ENCODE measurements at places on chromosomes 11 and 22.

DNA sequence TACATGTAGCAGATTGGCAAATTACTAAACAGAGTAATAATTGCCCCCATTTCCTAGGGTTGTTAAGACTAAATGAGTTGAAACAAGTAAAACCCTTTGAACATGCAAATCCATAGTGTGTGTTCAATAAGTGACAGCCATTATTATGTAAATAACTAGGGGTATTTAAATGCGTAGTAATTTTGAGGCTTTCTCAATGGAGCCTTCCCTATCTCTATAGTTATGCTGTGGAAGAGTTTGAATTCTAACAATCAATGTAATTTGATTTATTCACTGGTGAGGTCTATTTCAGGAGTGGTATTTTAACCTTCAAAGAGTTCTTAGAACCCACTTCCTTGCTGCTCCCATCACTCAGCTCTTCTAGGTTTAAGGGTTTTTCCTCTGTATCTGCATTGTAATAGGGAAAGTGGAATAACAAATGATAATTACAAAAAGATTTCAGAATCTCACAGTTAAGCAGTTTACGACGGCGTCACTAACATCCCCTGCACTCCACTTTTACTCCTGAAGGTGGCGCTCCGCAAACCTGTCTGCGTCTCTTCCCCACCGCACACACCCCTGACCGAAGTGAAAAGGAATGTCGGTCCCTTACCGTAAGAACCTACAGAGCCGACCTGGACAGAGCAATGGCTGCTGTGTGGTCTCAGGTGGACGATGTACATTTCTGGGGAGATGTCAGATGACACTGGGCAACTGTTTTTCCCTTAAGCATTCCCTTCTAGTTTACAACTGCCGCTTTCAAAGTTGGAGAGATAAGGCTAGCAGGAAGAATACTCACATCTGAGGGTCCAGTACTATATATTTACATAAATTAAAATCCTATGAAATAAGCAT is 80.8 kb downstream of the ZC3H12C start:
- no peak for DNase-seq

- no peak for DNase-seq
These were observed 14.3 kb upstream of the EFCAB6 start for GRCh38 chr22:43826142-43827002.

GRCh38 chr22:22348127-22348814 is 103.7 kb downstream of the VPREB1 start:
- no peak for DNase-seq

DNA sequence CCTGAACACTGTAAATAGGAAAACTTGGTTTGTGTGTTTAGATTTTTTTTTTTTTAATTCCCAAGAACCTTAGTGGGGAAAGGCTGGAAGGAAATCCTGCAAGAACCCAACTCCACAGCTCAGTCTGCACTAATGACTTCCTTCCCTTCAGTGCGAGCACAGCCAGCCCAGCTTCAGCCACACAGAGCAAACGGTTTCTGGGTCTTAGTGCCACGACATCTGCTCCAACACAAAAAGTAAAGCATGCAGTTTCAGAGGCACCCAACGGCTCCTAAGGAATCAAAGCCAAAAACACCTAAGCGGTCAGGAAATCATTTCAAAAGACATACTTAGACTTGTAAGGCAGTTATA is 236.1 kb downstream of the TTC28 start:
- DNase-seq: no peak

DNA sequence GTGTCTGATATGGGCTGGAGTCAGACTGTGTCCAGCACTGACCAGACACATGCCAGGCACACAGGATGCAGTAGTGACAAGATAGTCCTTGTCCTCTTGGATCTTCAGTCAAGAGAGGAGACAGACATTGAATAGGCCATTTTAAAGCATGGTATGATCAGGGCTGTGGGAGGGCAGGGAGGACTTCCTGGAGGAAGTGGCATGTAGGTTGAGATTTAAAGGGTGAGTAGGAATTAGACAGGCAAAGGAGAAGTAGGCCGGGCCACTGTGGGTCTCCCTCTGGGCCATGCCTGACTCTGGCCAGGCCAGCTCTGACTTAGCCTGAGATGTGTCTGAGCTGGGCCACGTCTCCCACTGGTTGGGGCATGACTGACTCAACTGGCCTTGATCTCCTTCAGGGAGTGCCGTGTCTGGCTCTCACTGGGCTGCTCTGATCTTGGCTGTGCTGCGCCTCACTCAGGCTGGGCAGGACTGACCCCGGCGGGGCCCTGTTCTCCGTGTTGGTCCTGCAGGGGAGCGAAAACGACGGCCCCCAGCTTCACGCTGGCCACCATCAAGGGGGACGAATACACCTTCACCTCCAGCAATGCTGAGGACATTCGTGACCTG is 71.2 kb downstream of the MYO7A start:
- no peak for DNase-seq

GRCh38 chr11:77322506-77322905 is 21.0 kb upstream of the GDPD4 start:
- no peak for DNase-seq

- no peak for DNase-seq
These were observed 1.1 kb downstream of the ATL3 start for GRCh38 chr11:63670096-63670432.

GRCh38 chr11:8690374-8691342 is 8.1 kb downstream of the RPL27A start:
- no peak for DNase-seq

DNA sequence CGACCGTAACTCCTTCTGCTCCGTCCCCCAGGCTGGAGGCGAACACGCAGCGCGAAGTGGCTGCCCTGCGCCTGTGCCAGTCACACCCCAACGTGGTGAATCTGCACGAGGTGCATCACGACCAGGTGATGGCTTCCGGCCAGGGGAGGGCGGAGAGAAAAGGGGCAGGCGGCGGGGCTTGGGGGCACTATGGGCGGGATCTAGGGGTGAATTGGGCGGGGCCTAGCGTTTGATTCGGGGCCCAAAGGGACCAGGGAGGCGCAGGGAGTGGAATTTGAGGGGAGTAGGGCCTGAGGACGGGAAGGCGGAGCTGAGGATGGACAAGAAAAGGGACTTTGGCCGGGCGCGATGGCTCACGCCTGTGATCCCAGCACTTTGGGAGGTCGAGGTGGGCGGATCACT is 9.7 kb downstream of the RPS6KA4 start:
- no peak for DNase-seq

DNA sequence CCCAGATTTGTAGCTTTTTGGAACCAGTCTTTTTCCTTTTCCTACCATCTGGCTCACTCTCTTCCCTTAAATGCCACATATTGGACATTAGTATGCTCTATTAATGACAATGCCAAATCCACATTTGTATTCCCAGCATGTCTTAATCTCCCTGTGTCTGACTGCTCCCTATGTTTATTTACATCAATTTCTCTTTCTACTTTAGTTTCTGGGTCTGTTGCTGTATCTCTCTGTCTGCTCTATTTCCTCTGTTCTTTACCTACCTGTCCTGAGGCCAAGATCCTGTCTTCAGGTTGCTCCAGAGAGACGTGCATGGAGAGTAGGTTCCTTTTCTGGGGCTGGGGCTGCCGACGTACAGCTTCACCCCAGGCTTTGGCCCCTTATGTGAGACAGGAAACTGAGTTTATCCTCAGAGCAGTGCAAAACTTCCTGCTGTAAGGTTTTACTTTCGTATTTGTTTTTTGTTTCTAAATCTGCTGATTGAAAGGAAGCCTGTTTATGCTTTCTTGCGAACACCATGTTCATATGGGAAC is 25.6 kb downstream of the OR2AG2 start:
- no peak for DNase-seq

DNA sequence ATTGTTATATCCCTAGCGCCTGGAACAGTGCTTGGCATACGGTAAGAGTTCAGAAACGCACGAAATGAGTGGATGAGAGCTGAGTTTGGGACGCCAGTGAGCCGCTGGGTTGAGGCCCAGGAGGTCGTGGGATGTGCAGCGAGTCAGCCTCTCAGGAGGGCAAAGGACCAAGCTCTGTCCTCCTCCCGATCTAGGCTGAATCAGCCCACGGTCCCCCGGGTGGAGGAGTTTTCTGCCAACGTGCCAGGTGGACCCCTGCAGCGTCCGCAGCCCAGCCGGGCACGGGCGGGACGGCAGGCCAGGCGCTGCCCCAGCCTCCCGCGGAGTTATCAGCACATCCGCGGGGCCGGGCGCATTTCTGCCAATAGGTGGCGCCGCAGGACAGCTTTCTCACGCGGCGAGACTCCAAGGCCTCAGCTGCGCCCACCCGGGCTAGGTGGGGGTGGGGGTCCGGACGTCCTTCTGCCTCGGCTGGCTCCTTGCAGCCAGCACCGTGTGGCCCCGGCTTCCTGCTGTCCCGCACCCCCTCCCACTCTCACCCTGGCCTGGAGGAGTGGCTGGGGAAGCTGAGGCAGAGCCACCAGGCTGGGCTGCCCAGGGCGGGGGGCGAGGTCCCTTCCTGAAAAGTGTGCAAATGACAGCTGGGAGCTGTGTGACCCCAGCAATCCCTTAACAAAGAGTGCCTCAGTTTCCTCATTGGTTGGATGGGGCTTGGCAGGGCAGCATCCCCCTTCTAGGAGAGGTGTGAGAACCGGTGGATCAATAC is 2.2 kb upstream of the RPS19BP1 start:
- no peak for DNase-seq

DNA sequence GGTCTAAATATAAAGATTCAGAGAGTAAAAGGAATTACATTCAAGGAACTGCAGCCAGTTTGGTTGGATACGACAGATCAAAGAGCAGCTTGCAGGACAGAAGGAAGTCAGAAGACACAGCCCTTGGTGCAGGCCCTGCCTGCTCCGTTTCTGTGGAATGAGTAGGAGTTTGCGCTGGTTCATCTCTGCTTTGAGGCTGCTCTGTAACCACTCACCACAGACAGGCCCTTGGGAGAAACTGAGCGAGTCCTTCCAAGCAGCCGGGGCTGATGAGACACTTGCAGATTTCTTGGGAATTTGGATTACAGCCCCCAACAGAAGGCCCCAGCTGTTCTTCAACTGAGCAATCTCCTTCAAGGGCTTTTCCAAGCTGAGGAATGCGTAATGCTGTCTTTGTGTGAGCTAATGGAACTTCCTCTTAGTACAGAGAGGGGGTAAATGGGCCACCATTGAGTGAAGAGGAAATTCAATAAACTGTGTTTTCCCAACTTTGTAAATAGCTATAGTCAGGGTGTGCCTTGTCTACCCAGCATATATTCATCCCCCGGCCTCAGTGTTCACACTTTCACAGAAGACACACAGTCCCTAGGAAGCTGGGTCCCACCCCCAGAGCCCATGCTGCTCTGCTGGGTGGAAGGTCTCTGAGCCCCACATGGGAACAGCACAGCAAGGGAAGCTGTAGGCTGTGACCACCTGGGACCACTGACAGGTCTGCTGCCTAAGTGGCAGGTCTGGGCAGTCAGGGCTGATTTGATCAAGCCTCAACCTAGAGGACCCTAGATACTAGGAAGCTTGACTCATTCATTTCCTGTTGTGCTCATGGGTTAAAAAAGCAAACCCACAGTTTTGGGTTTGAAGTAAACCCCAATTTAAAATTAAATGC is 16.6 kb downstream of the IL10RA start:
- no peak for DNase-seq

DNA sequence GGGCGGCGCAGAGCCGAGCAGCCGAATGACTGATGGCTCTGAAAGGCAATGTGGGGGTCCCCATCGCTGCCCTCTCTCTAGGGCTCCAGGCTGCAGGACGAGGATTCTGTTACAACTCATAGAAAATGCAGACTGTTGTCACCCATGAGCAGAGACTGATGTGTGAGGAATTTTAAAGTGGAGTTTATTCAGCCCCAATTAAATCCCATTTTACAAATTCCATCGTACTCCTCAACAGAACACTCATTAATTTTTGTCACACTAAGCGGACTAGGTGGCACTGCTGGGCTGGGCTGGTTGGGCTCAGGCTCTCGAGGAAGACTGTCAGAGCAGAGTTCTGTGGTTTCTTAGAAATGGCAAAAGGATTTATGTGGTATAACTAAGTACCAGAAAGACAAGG is 102.6 kb upstream of the SPON1 start:
- DNase-seq: no peak

DNA sequence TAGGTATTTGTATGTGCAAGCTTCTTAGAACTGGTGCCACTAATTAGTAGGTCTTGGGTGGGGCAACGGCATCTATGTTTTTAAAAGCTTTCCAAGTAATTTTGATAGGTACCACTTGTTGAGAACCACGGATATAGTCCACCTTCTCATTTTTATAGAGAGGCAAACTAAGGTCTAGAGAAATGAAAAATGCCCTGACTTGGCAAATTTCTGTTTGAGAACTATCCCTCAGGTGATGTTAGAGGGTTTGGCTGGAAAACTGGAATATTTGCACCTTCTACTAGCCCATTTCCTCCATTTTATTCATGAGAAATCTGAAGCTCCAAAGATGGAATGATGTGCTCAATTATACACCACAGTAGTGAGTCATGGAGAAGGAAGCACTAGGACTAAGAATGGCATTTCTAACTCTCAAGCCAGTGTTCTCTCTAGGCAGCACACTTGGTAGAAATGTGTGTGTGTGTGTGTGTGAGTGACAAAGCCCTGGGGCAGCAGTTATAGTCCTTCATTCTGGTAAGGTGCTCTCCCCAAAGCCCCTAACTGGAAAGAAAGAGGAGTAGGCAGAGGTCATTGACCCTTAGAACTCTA is 1.8 kb upstream of the TMEM86A start:
- DNase-seq: no peak
